ENCODE measurements at places on chromosomes 12 and 14.

DNA sequence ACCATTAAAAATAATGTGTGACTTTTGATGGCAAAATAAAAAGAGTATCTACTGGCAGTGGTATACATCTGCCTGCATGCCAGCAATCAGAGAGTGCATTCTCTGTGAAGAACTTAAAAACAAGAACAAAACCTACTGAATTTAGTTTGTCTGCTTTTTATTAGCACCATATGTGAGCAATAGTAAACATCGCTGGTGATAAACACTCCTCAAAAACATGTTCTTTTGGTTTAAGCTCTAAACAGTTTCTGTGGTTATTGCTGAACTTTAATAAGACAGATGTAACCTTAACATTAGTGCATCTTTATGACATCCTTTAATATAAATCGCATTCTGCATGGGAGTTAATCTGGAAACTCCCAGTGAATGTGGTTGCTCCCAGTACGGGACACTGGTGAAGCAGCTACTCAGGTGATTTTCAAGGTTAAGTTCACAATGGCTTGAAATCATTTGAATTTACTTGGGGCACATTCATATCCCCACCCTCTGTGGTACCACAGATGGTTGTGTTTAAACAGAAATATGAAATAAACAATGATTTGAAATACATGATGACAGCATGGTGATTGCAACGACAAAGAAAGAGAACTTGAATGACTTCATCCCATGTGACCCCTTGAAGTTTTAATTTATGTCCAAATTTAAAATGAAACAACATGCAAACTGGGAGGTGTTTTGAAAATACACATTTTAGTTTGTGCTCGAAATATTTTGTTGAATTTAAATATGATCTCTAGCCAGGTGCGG is 285.9 kb downstream of the FOXN3 start:
- DNase-seq = no peak

DNA sequence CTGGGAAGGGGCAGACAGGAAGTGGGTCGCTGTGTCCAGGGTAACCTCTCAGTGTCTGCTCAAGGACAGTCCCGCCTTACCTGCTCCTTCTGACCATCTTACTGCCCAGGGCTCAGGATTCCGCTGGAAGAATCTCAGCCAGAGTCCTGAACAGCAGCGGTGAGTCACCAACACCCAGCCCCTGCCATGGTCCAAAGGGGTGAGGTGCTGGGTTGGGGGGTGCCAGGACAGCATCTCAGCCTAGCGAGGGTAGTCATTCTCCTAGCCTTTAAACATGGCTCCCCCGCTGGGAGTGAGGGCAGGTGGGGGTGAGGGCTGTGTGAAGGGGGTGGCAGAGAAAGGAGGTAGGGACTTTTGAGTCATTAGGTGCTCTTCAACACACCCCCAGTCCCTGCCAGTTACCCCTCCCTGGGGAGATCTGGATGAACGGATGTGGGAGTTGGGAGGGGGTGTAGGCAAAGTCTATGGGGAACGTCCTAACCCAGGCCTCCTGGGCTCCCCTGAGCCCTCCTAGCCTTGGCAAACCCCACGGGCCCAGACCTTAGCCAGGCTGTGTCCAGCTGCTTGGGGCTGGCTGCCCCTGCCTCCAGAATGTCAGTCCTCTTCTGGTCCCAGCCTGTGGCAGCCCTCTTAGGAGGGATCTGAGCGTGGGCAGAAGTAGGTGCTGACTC is 2.5 kb downstream of the TAMALIN start:
- no peak for DNase-seq

GRCh38 chr12:128734371-128734770 is 89.4 kb downstream of the SLC15A4 start:
- DNase-seq = no peak

DNA sequence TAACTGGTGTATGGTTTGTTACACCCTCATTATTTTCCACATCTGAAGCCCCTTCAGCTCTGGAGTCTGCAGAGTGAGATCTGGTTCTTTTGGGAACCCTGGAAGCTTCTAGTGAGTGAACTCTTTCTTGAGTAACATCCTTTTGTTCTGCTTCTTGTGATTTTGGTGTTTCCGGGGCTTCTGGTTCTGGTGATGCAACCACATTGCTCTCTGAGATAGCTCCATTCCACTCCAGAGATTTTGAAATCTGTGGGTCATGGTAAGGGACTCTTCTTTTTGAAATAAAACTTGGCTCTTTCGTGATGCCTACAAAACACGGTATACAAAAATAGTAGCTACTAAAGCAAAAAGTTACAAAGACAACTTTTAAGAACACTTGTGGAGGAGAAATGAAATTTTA is 5.4 kb downstream of the MDM1 start:
- DNase-seq = no peak

DNA sequence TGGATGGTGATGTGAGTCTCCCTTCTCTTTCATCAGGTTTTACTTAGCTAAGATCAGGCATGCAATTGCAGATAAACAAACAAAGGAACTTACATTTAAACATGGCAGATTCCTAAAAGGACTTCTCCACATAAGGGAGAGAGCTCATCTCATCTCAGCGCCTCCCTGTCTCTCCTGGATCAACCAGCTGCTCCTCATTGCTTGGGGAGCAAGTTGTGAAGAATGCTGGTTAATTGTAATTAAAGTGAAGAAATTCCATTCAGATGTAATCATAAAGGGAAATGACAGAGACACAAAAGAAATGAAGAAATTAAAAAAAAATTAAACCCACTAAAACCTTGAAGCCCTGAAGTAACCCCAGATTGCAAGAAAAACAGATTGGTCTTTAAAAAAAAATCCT is 104.4 kb upstream of the DIO2 start:
- DNase-seq = no peak

DNA sequence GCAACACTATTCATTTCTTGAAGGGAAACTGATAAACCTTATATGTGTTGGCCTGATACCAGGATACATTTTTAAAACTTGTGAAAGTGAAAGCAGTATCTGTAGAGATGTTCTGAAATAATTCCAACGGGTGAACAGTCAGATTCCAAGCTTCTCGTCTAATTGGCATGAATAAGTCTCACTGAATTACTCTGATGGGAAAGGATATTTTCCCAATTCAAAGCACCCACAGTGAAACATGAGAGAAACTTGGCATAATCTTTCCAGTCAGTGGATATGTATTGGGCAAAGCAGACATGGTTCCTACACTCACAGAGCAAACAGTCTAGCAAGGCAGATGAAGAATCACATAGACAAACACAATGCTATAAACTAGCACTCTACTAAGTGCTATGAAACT is 413.1 kb downstream of the MED13L start:
- no peak for DNase-seq

All from renal cortex interstitium (tissue), 15 donors.